HEK293T (cell line): ENCODE measurements at places on chromosomes 5 and 9.
A peak's percentile ranks its signal among the peaks of the same experiment; 100 is the strongest.

DNA sequence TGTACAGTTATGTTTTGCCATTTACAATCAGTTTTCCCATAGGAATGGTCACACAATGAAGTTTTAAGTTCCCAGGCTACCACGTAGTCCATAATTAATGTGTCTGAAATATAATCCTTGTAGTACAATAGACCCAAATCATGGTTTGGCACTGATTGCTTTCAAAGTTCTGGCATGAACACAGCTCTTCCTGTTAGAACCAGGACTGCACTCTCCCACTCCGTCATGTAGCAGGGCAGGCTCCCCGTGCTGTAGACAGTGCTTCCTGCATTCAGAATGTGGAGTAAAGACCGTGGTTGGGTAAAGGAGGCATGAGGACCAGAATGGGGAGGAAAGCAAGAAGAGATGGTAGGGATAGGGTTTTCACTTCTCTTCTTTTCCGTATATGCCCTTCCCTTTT, 4.0 kb downstream of the SEC61B start:
- no peak for DNase-seq

GRCh38 chr9:37025071-37025822, 8.8 kb downstream of the PAX5 start:
- DNase-seq: no peak

DNA sequence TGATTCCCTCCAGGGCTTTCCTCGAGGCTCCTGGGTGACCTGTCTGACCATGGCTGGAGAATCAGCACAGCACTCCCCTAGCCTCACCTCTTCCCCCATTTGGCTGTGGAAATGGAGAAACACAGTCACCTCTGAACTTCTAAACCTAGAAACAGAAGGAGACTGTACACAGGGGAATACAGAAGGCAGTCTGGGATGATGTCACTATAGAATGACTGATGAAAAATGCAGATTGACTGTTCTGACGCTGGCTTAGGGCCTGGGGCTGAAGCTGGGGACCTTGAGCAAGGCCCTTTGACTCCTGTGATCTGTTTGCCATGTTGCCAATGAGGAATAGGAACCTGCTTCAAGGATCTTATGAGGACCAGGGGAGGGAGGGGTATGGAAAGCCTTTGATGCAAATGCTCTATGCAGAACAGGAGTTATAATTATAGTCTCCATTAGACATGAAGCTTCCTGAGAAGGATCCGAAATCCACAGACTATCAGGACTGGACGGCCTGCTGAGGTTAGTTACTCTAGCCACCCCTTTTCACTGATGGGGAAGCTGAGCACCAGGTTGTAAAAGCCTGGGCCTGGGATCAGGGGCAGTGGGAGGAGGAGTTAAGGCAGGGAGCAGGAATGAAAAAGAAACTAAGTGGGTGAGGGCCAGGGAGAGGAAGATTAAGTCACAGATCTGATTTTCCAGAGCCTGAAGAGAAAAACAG, 24.4 kb upstream of the ANXA6 start:
- DNase-seq: peak; percentile 1

DNA sequence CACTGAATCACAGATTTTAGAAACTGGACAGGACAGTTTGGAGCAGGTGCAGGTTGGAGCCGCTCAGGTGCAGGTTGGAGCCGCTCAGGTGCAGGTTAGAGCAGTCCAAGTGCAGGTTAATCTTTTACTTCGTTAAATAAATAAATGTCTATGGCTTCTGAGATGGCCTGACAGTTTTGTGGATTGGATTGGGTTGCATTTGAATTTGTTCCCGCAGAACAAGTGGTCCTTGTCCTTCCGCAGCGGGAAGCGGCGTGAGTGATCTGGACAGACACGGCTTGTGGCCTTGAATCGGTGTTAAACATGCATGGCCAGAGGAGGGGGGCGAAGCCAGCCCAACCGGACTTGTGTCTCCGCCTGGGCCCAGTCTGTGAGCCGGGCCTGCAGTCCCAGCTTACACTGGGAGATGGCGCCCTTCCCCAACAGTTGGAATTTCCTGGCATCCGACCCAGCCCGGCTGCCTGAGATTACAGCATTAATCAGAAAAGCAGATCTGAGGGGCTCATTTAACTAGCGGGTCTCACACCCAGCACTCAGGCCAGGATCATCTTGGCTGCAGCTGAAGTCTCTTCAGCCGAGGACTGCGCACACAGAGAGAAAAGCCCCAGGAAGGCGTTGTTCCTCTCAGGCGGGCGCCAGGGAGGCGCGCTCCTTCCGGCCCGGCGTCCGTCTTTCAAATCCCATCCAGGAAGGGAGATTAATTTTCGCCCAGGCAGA, 1.5 kb upstream of the OLFM1 start:
- DNase-seq: peak; percentile 85

DNA sequence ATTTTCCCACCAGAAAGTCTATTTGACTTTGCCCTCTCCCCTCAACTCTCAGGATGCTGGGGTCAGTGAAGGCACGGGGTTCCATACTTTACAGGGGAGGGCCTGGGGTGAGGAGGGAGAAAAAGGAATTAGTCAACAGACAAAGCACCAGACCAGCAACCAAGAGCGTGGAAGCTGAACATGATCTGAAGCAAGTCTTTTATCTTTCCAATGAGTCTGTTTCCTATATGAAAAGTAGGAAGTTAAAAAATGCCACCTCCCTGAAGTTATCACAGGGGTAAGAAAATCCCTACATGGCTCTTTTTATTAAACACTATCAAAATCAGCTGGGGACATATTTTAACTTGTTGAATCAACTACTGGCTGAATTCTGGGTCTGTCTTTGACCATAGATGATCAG, 337.0 kb downstream of the TRPM3 start:
- DNase-seq: no peak

DNA sequence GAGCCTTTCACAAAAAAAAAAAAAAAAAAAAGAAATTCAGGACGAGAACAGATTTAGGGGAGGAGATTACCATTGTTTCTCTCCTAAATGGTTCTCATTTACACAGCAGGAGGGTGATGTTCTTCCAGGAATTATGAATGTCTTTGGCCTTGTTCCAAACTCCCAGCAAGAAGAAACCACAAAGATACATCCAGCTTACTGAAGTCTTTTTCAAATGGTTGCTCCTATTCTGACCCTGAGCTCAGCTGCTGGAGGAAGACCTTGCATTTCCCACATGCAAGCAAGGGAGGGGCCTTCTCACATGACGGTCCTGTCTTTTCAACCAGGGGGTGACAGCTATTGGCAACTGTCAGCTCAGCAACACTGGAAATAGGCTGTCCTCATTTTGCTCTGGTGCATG, 203.0 kb upstream of the VLDLR start:
- no peak for DNase-seq

GRCh38 chr5:122665051-122665450, 109.8 kb upstream of the SNX2 start:
- DNase-seq: no peak
